ENCODE measurements at places on chromosomes 5 and 9.

GRCh38 chr9:93598647-93599241 lies 22.4 kb downstream of the PHF2 start:
- no peak for DNase-seq

DNA sequence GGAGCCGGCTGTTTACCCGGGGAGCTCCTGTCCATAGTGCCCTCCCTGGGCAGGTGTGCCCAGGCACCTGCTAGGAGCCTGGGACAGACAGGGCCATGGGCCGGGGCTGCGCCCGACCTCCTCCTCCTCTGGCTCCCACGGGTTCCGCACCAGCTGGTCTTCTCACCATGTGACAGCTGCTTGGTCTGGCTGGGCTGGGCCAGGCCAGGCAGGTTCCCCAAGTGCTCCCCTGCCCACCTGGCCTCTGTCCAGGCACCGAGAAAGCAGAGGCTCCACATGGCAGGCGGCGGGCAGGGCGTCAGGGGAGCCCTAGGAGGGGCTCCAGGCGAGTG lies 60.0 kb downstream of the OLFM1 start:
- no peak for DNase-seq

GRCh38 chr5:13325765-13326164 lies 618.7 kb downstream of the DNAH5 start:
- DNase-seq: no peak

GRCh38 chr5:174305241-174305681 lies 259.8 kb downstream of the NSG2 start:
- no peak for DNase-seq

GRCh38 chr9:136886610-136887597 lies 588 bp downstream of the TRAF2 start:
- peak; percentile 24 for DNase-seq

DNA sequence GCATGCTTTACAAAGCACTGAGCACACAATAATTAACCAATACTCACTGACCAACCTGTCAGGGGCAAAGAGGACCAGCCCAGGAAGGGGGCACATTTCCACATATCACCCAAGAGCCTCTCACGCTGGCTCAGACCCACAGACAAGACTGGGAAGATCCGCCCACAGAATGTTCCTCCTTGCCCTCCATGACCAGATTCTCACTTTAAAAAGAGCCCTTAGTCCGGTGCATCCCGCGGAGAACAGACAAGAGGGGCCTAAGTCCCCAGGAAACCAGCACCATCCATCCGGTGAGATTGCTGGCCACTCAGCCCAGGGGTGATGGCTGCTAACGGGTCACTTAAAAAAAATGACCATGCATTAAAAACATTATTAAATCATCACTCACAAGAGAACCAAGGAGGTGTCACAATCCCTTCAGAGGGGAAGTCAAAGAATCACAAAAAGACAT lies 32.9 kb downstream of the SEMA4D start:
- no peak for DNase-seq

DNA sequence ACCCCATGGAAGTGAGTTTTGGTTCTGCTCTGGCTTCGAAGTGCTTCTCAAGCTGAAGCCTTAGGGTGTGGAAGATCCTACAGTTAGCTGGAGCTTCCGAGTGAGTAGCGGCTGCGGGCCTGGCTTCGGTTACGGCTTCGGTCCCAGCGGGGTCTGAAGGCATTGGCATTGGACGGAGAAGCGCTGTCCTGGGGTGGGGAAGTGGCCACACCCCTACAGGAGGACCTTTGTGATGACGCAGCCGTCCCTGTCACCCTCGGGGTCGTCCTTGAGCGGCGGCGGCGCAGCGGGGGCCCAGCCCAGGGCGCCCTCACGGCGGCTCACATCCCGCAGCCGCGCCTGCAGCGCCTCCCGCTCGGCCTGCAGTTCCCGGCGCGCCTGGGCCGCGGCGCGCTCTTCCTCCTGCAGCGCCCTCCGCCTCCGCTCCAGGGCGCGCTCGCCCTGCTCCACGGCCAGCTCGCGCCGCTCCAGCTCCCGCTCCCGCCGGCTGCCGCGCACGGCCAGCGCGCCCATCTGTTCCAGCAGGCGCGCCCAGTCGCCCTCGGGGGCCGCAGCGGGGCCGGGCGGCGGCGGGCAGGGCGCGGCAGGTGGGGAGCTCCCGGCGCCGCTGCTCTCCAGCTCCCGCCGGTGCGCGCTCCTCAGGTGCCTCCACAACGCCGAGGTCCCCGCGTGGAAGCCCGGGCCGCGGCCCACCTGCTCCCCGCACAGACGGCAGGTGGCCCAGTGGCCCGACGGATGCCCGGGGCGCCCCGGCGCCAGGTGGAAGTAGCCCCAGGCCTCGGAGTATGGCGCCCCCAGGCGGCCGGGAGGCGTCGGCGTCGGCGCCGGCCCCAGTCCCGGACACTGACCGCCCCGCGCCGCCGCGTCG lies 9.9 kb downstream of the ZBED3 start:
- DNase-seq: peak; percentile 38

DNA sequence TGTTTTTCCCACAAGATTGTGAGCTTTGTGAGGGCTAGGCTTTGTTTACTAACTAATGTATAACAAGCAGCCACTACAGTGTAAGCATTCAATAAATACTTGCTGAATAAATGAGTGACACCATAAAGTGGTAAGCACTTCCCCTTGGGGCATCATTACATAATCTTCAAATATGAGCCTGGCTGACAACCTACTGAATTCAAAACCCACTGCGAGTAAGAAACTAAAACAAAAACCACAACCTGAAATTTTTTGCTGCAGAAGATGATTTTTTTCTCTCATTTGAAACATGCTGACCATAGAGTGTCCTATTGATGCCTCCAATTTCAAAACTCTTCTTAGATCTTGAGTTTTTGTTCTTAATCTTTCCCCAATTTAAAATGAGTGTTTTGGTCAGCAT lies 331.3 kb upstream of the CCNG1 start:
- DNase-seq: no peak

DNA sequence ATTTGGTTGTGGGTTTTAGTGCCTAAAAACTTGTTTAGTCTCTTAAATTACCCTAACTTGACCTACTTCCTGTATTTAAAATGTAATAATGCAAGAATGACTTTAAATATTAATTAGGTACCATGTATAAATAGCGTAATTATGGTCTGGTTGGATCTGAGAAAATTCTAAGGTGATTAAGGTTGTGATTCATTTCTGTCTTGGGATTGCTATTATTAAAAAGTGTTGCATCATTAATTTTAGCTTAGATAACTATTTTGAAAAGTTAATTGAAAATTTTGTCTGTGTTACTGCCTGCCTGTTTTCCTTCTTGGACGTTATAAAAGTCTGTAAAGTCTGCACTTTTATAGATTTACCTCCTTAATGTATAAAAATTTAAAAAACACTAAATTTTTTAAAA lies 11.8 kb downstream of the LRRC70 start:
- DNase-seq: no peak

DNA sequence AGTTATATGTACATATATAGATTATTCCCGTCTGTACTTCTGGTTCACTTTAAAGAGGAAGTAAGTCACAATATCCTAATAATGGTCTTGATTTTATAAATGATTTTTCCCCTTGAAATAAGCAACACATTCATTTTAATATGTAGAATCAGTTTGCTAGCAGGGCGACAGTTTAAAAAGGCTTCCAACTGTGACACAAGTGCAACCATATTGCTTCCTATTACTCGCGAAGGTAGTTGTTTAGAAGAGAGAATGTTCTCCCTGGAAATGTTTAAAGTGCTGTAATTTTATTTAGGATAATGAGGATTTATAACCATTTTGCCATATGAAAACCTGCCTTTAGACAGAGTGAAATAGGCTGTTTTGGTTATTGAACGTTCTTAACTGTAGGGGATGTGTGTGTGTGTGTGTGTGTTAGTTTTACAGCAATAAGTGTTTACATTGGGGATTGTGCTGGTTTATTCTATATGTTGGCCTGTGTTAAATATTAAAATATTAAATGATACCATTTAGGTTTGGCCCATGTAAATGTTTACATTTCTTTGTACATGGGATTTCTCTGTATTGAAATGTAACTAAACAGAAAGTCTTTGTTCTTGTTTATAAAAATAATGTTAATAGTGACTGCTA lies 138.3 kb downstream of the PBX3 start:
- DNase-seq: no peak

DNA sequence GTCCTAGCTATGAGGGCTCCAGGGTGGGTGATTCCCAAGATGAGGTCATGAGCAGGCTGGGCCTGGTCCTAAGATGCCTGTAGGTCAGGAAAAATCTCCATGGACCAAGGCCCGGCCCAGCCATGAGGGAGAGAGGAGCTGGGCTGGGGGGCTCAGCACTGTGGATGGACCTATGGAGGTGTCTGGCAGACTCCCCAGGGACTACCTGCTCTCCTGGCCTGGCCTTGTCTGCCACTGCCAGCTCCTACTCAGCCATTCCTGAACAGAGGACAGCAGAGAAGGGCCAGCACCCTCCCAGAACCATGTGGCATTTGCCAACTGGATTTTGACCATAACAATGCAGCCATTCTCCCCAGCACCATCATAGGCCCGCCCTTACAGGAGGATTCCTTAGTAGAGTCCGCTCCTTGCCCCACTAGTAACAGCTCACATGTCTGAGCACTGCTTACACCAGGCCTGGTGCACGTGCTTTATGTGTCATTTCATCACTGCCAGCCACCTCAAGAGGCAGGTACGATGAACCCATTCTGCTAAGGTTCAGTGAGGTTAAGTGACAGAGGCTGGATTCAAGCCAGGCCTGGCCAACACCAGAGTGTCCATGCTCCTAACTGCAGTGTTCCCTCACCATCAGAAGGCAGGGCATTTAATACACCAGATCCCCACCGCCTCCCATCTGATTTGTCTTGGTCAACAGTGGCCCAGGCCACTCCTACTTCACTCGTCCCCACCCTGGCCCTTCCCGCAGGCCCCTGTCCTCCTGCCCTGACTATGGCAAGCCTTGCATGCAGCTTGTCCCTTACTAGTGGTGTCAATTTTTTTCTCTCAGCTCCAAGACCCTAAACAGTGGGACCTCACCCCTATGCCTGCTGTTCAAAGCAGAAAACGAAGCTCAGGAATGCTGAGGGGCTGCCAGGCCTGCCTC lies 669 bp downstream of the IL13 start:
- DNase-seq: no peak
